ENCODE measurements at places on chromosomes 3 and 15.

- no peak for DNase-seq
Measured at GRCh38 chr3:177337541-177338331, 140.5 kb upstream of the TBL1XR1 start.

DNA sequence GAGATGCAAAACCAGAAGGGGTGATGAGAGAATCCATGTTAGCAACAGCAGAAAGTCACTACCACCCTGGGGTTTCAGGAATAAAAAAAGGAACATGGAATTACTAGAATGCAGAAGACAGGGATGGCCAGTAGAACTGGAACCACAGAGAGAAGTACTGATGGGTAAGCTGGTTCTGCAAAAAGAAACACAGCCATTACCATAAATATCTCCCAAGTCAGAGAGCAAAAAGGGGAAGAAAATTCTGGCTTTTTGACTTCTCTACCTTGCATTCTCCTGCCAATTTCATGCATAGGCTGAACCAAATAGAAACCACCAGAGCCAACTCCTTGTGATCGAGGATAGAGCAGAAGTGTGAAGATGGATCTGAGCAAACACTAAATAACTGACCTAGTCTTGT lies 550.4 kb upstream of the NAALADL2 start:
- no peak for DNase-seq

GRCh38 chr15:98823012-98823458 lies 174.7 kb downstream of the IGF1R start:
- no peak for DNase-seq

- no peak for DNase-seq
Measured at GRCh38 chr3:176286476-176287085, 910.7 kb downstream of the TBL1XR1 start.

DNA sequence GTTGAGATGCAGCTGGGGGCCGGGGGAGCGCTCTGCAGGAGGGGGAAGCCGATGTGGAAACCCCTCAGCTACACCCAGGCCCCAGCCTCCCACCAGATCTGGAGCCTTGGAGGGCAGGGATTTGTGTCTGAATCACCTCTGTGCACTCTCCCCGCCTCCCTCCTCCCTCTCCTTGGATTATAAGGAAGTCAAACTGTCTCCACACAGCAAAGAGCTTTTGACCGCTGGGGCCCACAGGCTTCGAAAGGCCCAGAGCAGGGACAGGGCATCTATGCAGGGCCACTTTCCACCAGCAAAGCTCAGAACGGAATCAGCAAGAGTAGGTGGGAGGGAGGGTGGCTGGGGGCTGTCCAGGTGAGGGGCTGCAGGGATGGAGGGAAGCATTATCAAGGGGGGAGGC lies 68.9 kb downstream of the IQSEC1 start:
- no peak for DNase-seq

GRCh38 chr3:118487734-118488133 lies 546.9 kb downstream of the IGSF11 start:
- no peak for DNase-seq

DNA sequence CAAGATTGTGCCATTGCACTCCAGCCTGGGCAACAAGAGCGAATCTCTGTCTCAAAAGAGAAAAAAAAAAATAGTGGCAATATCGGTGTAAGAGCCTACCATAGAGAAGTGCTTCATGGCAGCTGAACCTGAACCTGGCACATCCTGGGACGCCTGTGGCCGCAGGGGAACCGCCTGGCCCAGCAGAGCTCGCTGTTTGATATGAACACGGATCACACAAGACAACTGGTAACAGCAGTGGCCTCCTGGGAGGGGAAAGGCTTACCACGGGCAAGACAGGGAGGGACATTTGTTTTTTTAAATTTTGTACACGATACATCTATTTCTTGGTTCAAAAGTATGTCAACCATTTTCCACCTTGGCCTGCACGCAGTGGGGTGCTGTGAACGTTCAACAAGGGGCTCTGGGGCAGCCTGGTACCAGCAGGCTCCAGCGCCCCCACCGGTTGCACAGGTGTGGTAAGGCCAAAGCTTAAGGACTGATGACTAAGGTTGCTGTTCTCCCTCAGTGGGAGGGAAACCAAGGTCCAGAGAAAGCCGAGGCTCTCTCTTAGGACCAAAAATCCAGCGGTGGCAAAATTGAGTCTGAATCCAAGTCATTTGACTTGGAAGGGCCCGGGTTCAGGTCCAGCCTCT lies 21.7 kb upstream of the EPHB3 start:
- no peak for DNase-seq

DNA sequence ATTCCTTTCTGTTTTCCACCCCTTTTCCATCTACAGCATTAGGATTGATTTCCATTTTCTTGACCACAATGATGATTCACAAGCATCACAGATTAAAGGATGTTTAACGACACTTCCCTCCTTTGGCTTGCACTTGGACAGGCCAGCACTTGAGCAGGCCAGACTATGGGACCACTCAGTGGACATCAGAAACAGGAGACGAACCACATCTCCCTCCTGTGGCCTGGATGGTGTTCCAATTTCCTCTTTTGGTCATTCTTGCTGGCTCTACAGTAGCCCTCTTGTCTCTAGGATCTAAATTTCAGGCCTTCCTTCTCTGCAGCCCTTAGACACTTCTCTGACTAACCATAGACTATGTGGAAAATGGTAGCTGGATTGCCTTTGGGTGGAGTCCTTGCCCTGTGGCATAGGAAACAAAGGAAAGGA lies 78.8 kb upstream of the BOC start:
- DNase-seq: no peak

DNA sequence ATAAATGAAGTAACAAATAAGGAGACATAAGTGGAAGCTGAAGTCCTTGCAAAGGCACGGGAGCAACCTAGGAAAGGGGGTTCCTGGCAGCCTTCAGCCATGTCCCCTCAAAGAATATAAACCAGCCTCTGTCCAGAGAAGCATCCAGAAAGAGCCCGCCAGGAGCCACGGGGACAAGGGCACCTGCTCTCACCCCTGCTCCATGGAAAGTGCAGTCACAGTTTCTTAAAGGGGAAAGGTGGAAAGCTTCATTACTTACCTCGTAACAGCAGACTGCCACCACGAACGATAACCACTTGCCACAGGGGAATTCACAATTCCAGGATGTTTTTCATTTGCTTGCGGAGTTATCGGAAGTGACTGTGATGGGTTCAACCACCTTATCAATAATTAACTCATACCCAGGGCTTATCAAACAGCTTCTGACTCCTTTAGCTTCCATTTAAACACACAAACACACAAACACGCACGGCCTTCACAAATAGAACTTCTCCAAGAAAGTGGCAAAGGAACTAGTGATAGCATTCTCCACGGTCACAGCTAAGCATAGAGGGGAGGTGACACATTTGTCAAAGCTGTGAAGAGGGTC lies 134.2 kb upstream of the IGF1R start:
- DNase-seq: no peak

GRCh38 chr3:86790884-86791549 lies 199.9 kb downstream of the VGLL3 start:
- DNase-seq: no peak

DNA sequence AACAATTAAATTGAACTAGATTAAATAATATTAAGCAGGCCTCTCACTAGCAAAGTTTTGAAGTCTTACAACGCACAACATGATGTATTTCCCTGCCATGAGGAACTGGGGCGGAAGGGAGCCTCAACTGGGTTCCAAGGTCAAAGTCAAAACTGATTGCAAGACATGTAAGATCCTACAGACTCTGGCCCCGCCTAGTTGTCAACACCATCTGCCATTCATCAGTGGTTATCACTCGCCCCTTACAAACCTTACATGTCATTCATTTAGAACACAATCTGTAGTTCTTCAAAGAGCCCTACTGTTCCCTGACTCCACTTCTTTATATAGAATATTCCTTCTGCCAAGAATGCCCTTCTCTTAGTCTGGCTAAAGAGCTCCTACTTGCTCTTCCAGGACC lies 10.0 kb downstream of the ATP13A3 start:
- DNase-seq: no peak

- no peak for DNase-seq
Measured at GRCh38 chr3:151584566-151584965, 123.7 kb upstream of the IGSF10 start.

GRCh38 chr3:18236726-18237125 lies 188.4 kb downstream of the SATB1 start:
- no peak for DNase-seq

- no peak for DNase-seq
Measured at GRCh38 chr3:165641569-165642310, 195.5 kb downstream of the BCHE start.

- DNase-seq: no peak
Measured at GRCh38 chr3:21750080-21750696, 822 bp downstream of the ZNF385D start.

DNA sequence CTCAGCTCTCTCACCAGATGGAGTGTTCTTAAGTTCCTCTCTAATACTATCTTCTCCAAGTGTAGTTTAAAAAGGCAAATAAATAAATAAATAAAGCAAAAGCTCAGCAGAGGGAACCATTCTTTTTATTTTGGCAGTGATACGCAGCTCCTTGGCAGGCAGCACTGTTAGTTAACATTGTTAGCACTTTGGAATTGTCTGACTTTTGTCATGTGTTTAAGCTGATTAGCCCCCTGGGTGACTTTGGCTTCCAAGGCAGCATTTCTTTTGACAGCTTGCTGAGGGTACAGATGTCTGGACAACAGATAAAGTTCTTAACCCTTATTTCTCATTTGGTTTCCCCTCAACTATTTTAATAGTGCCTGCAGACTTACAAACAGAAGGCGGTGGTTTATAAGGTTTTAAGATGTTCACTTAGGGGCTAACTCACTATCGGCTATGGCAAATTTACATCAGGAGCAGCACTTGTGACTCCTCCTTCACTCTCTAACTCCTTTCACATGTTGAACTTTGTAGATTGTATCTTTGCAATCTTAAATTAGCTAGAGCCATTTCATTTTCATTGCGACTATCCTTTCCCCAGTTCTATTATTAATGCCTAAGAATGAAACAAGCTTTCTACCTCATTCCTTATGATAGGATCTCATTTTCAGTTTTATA lies 213.4 kb downstream of the ZBBX start:
- DNase-seq: no peak

Measured in GM12892 (cell line).